CD4-positive, alpha-beta memory T cell (primary cell): ENCODE measurements at places on chromosomes 5 and 9. TPM values are rescaled to one million over a fixed set of nuclear protein-coding genes. Genes with fewer than 3 reads are reported as not detected.

Gene PCDHGA1
- total RNA-seq: 0.78 TPM

Gene PCDH12
- not detected for total RNA-seq

Gene SLC34A1
- total RNA-seq: not detected

Gene SPOCK1
- total RNA-seq: not detected

Gene OTULINL
- 24.7 TPM for total RNA-seq

Gene TAF11L10
- total RNA-seq: not detected

- H3K36me3 ChIP-seq: no peaks in the 10 kb centered on the region
- H3K4me1 ChIP-seq: no peaks in the 10 kb centered on the region
- no peak for DNase-seq
- peaks cover 15% of the 10 kb centered on the region for H3K27me3 ChIP-seq
Measured at GRCh38 chr9:133612816-133613215, 3.6 kb upstream of the FAM163B start.

GRCh38 chr9:104866191-104866590, 61.8 kb downstream of the ABCA1 start:
- DNase-seq: no peak
- no peaks in the 10 kb centered on the region for H3K36me3 ChIP-seq
- H3K4me3 ChIP-seq: no peak overlapping the region
- no peak overlapping the region for H3K27ac ChIP-seq
- H3K27me3 ChIP-seq: no peaks in the 10 kb centered on the region
- H3K4me1 ChIP-seq: no peaks in the 10 kb centered on the region

DNA sequence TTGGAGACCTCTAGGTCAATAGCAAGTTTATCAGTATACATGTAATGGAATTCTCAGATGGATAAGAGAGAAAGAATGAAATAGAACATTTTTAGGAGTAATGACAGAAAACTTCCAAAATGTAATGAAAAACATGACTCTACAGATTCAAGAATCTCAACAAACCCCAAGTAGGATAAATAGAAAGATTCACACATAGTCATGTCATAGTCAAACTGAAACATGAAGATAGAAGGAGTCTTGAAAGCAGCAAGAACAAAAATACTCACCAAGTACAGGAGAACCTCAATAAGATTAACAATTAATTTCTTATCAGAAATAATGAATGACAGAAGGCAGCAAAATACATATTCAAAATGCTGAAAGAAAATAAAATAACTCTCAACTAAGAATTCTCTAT, 164.5 kb downstream of the SPATA31D1 start:
- H3K4me1 ChIP-seq: no peaks in the 10 kb centered on the region
- no peaks in the 10 kb centered on the region for H3K27me3 ChIP-seq
- no peak overlapping the region for H3K27ac ChIP-seq
- no peak for DNase-seq
- no peak overlapping the region for H3K4me3 ChIP-seq

DNA sequence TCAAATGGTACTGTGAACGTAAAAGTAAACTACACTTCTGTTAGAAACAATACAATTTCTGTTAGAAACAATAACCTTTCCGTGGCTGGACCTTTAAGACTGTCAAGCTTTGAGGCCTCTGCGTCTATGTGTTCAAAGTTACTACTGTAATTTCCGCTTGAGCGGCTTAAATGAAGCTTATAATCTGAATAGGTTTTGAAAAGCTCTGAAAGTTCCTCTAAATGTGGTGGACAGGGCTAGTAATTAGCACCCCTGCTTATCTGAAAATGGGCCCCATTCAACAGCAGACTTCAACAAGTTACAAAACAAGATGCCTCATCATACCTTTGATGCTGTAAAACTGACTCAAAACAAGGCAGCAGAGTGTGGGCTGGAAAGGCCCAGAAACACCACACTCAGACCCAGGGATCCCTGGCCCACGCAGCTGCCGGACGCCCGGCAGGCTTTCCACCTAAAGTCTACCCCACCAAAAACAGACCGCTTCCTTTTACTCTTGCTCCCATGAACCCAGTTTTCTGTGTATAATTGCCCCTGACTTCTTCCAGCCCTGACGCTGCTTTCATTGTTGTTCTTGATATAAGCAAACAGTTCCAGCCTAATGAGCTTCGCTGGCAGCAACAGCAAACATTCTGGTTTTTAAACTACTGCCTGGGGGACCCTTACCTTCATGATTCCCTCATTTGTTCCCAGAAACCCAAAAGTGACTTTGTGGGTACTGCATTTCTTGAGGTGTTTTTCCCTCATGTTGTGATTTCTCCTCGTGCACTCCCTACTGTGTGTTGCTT, 66.7 kb downstream of the TLE1 start:
- H3K36me3 ChIP-seq: no peaks in the 10 kb centered on the region
- no peak overlapping the region for H3K27ac ChIP-seq
- H3K27me3 ChIP-seq: no peaks in the 10 kb centered on the region
- DNase-seq: no peak
- no peak overlapping the region for H3K4me3 ChIP-seq

DNA sequence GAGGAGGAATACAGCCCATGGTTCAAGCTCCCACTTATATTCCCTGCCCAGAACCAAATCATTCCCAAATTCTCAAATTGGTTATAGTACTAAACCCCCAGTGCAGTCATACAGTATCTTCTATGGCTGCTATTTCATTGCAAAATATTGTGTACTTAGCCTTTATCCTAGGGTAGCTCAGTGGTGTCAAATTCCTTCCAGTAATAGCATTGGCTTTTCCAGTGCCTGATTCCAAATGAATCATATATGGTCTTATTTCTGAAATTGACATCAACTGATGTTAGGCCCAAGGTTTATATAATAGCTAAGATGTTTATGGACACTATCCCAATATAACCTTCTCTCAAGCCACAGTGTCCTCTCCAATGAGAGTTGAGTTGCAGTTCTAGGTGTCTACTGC, 256.7 kb downstream of the NDUFS4 start:
- no peak overlapping the region for H3K27ac ChIP-seq
- H3K4me3 ChIP-seq: no peak overlapping the region
- no peaks in the 10 kb centered on the region for H3K36me3 ChIP-seq
- no peaks in the 10 kb centered on the region for H3K4me1 ChIP-seq
- no peak for DNase-seq
- H3K27me3 ChIP-seq: no peaks in the 10 kb centered on the region

- H3K36me3 ChIP-seq: no peaks in the 10 kb centered on the region
- no peak overlapping the region for H3K4me3 ChIP-seq
- no peak overlapping the region for H3K27ac ChIP-seq
- H3K4me1 ChIP-seq: no peaks in the 10 kb centered on the region
- no peak for DNase-seq
- H3K27me3 ChIP-seq: no peaks in the 10 kb centered on the region
Measured at GRCh38 chr5:57857696-57858095, 375.1 kb upstream of the ACTBL2 start.

GRCh38 chr5:142686968-142687367, 1.1 kb upstream of the FGF1 start:
- no peaks in the 10 kb centered on the region for H3K36me3 ChIP-seq
- no peak overlapping the region for H3K27ac ChIP-seq
- no peaks in the 10 kb centered on the region for H3K27me3 ChIP-seq
- DNase-seq: no peak
- no peak overlapping the region for H3K4me3 ChIP-seq

DNA sequence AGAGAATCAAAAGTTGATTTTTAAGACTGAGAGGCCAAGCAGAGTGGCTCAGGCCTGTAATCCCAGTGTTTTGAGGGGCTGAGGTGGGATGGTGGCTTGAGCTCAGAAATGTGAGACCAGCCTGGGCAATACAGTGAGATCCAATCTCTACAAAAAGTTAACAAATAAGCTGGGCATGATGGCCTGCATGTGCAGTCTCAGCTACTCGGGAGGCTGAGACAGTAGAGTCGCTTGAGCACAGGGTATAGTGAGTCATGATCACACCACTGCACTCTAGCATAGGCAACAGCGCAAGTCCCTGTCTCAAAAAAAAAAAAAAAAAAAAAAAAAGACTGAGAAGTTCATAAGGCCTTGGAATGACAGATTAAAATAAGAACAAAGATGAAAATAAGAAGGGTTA, 177.2 kb downstream of the TMEM232 start:
- H3K27ac ChIP-seq: no peak overlapping the region
- H3K27me3 ChIP-seq: no peaks in the 10 kb centered on the region
- no peaks in the 10 kb centered on the region for H3K36me3 ChIP-seq
- no peak overlapping the region for H3K4me3 ChIP-seq
- DNase-seq: no peak

- H3K27me3 ChIP-seq: no peaks in the 10 kb centered on the region
- H3K36me3 ChIP-seq: peaks cover 31% of the 10 kb centered on the region
- no peak overlapping the region for H3K4me3 ChIP-seq
- H3K4me1 ChIP-seq: peaks cover 21% of the 10 kb centered on the region
- no peak overlapping the region for H3K27ac ChIP-seq
Measured at GRCh38 chr5:57246426-57246825, 72.6 kb downstream of the GPBP1 start.

- DNase-seq: no peak
- no peaks in the 10 kb centered on the region for H3K4me1 ChIP-seq
- no peak overlapping the region for H3K27ac ChIP-seq
- H3K36me3 ChIP-seq: no peaks in the 10 kb centered on the region
- H3K4me3 ChIP-seq: no peak overlapping the region
- H3K27me3 ChIP-seq: no peaks in the 10 kb centered on the region
Measured at GRCh38 chr5:113119246-113119924, 142.8 kb downstream of the DCP2 start.
